Stimulated activated CD4-positive, alpha-beta T cell treated with anti-CD3 and anti-CD28 coated beads, Interleukin-2, amount 100 ng/mL, for 4 hours (primary cell): ENCODE measurements at places on chromosomes 3 and 15.

DNA sequence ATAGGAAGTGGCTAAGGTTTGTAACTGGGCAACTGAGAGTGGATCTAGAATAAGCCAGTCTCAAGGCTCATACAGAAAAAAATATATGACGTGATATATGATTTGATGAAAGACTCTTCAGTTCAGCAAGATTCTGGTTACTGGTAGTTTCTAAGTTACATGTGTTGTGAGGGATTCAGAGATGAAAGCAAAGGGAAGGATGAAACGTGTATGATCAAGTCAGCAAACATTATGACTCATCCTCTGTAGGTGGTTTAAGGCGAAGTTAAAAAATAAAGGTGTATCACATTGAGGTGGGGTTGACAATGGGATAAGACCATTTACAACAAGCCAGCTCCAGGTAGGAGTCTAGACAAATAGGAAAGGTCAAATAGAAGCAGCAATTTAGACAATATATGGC, 16.2 kb downstream of the TERC start:
- DNase-seq: no peak

- no peak for DNase-seq
Observed at GRCh38 chr3:35598804-35599203, 40.5 kb upstream of the ARPP21 start.

DNA sequence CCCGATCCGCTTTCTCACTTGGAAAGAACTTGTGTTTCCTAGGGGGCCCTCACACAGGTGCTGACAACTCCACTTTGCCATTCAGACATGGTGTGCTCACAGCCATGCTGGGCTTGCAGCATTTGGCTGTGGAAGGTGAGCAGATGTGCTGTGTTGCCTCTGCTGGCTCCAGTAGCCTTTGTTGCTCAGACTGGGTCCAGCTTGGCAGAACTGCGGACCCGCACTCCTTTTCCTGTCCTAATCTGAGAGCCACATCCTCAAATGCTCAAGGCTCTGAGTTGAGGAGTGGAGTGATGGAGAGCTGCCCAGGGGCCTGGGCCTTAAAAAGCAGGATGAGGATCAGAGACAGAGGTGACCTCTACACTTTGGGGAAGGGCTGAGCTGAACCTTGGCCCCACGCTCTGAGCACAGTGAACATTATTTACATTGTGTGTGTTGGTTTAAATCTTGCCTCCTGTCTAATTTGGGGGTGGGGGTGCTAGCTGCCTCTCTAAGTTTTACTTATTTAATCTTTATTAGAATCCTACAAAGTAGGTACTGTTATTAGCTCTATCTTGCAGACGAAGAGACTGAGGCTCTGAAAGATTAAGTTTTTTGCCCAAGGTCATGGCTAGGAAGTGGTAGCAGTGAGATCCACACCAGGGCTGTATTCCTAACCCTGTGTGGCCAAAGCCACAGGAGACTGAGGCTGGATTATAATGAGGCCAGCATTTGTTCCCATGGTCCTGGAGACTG, 17.2 kb downstream of the ACOX2 start:
- no peak for DNase-seq

DNA sequence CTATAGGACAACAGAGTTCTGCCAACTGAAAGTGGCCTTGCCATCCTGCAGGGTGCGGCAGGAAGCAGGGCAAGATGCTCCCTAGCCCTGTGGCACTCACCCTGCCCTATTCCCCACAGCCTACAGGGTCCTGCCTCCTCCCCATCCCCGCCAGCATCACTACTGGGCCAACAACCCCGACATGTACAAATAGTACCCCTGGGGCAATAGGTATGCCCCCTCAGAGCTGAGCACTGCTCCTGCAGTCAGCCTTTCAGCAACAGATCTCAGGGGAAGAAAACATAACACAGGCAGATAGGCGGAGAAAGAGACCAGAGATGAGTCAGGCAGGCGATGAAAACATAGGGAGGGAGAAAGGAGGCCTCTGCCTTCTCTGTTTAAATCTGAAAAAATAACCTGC, 74.7 kb downstream of the XXYLT1 start:
- no peak for DNase-seq

DNA sequence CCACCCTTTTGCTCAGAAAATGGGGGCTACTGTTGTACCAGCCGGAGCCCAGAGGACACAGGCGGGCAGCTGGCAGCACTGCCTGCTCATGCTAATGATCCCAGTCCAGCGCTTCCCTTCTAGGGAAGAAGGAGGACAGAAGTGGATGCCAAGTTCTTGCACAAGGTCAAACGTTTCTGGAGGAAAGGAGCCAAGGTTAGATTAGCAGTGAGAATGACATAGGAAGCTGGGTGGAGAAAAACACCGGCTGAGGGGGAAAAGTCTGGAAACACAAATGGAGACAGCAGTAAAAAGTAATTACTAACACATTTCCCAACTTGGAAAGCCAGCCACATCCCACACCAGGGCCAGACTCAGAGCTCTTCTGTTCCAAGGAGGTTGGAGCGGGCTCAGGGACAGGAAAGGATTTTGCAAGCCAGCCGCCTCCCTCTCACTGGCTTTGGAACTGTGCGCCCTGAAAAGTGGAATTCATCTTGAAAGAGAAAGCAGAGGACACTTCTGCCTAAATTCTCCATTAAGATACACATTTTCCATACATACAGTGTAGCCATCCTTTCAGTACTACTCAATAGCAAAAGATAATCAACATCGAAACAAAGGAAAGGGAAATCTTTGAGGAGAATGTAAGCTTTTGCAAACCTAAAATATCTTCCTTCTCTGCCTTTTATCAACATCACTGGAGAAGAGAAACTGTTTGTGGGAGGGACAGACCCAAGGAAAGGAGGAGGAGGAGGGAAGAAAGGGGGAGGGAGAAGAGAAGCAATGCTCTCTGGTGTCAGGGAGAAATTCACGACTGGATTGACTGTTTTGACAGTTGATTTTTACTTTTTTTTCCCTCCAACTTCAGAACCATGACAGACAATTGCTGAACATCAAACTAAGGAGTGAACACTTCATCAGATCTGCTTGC, 133.6 kb downstream of the CD47 start:
- DNase-seq: no peak
